ENCODE measurements at places on chromosomes 13 and 19.

GRCh38 chr19:15453091-15453578 lies 3.4 kb upstream of the WIZ start:
- DNase-seq, result no peak

GRCh38 chr13:94667190-94667589 lies 45.2 kb downstream of the SOX21 start:
- no peak for DNase-seq

GRCh38 chr13:93861818-93862217 lies 617.7 kb downstream of the DCT start:
- no peak for DNase-seq

DNA sequence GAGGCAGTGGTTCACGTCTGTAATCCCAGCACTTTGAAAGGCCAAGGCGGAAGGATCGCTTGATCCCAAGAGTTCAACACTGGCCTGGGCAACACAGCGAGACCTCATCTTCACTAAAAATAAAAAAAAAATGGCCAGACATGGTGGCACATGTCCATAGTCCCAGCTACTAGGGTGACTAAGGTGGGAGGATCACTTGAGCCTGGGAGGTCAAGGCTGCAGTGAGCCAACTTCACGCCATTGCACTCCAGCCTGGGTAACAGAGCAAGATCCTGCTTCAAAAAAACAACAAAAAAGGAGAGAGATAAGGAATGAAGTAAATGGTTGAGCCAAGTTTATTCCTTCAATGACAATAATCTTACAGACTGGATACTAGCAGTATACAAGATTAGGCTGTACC lies 21.3 kb downstream of the TBC1D4 start:
- DNase-seq, result no peak

DNA sequence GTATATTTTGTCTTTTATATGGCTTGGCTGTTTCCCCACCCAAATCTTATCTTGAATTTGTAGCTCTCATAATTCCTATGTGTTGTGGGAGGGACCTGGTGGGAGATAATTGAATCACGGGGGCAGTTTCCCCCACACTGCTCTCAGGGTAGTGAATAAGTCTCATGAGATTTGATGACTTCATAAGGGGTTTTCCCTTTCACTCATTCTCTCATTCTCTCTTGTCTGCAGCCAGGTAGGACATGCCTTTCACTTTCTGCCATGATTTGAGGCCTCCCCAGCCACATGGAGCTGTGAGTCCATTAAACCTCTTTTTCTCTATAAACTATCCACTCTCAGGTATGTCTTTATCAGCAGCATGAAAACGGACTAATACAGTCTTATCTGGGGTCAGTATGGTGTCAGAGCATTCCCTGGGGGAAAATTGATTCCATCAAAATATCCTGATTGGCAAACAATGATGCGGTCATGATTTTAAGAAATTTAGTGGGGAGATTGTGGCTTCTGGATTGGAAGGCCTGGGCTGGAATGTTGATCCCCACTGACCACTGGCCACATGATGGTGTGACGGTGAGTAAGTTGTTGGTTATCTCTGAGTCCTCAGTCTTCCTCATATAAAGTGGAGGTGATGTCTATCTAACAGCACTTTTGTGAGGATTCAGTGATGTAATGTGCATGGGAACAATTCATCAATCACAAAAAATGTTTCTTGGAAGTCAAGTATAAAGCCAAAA lies 27.5 kb upstream of the ANKRD10 start:
- DNase-seq, result no peak

GRCh38 chr19:45509692-45510015 lies 2.4 kb downstream of the VASP start:
- no peak for DNase-seq

DNA sequence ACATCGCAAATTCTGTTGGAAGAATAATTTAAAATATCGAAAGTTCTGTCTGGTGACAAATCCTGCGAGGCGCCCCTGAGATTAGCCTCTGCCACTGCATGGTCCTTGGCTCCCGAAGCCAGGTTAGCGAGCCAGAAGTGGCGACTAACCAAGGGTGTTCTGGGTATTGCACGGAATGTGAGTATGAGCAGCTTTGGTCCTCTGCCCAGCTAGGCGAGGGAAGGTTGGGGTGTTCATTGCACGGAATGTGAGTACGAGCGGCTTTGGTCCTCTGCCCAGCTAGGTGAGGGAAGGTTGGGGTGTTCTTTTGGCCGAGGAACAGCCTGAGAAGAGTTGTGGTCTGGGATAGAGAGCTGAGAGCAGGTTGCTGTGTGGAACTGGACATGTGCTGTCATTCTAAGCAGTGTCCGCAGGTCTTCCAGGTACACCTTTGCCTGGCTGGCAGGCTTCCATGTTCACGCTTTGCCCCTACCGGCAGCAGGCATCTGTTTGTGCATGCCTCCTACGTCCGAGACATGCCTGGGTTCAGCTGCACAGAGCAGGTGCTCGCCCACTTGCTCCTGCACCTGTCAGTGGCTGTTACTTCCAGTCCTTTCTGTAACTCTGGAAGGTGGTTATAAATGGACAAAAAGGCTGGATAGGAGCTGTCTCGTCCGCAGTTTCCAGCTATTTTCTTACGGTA lies 18.3 kb upstream of the TEX29 start:
- no peak for DNase-seq

- DNase-seq, result no peak
Observed at GRCh38 chr13:91369441-91369831, 21.9 kb downstream of the MIR17HG start.

- DNase-seq, result no peak
Observed at GRCh38 chr13:40980461-40980860, 38.7 kb downstream of the ELF1 start.

GRCh38 chr19:16077984-16078758 lies 1.9 kb downstream of the TPM4 start:
- no peak for DNase-seq

DNA sequence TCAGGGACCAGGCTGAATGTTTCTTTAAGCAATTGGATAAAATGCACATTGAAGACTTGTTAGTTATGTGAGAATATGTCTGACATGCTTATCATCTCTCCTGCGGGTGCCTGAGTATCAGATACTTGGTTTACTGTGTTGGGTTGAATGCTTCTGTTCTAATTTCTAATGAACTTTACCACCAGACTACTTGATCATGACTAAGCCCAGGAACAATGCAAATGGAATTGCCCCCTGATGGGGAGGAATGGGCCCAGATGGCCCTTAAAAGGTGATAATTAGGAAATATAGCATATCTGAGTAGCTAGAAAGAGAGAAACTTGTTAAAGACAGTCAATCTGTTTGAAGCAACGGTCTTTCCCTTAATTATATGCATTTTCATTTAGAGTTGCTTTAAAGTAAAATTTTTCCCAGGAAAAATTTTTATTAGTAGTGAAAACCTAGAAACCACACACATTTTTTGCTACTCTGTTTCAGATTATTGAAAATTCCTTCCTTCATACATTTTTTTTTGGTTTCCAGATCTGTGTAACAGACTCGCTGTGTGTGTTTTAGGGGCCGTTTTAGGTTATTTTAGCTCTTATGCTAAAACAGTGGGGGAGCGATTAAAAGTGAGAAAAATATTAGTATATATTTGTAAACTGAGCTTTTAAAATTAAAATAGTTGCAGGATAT lies 186.6 kb downstream of the TM9SF2 start:
- DNase-seq, result no peak

DNA sequence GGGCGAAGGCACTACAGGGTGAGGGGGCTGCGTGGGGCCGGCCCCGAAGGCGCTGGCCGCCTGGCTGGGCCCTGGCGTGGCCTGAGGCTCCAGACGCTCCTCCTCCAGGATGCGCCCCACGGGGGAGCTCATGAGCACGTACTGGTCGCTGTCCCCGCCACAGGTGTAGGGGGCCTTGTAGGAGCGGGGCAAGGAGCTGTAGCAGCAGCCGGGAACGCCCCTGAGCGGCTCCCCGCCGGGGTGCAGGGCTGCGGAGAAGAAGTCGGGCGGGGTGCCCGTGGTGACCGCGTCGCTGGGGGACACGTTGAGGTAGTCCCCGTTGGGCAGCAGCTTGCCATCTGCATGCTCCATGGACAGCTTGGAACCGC lies 3.0 kb downstream of the IRS2 start:
- no peak for DNase-seq

DNA sequence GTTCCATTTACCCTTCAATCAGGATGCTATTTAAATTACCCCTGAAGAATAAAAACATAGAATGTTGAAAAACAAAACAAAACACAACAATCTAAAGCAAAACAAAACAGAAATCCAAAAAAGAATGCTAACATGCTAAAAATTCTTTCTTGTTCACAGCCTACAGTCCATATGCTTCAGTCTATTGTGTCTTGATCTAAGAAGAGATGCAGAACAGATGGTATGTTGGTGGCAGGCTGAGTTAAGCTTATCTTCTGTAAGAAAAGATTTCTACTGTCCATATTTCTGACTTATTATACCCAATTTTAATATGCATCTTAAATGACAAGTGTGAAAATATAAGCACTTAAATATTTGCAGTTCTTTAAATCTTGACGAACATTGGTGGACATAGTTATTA lies 356.1 kb upstream of the SLITRK1 start:
- DNase-seq, result no peak

DNA sequence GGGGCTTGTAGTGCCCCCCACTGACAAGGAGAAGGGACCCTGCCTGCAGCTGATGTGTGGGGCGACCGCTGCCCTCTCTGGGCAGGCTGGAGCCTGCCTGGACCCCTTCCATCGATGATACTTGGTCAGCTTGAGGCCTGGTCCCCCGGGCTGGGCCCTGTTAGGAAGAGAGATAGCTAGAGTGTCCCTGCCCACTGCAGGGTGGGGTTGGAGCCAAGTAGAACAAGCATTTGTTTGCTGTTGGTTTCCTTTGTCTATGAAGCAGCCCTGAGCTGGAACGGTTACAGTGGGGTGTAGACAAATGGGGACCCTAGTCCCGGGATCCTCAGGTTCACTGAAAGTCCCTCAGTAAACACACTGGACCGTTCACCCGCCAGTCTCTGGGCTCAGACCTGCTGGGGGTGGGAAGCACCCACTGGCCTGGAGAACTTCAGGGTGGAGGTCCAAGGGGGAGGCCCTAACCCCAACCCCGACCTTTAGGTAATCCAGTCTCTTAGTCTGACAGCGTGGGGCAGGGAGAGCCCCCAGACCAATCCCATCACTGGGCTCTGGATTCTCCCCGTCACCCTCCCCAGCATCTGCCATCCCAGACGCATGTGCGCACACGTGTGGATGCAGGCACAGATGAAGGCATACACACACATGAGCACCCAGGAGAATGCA lies 204.8 kb upstream of the ZNF536 start:
- DNase-seq, result no peak

- DNase-seq, result no peak
Observed at GRCh38 chr19:40756502-40757110, 5.6 kb downstream of the SNRPA start.

GRCh38 chr19:48118131-48118517 lies 7.5 kb upstream of the PLA2G4C start:
- DNase-seq, result no peak

GRCh38 chr13:105428811-105429210 lies 1106.7 kb downstream of the EFNB2 start:
- no peak for DNase-seq

Measured in stimulated activated CD8-positive, alpha-beta memory T cell treated with anti-CD3 and anti-CD28 coated beads, Interleukin-2, amount 100 ng/mL, for 1 hour (primary cell).